Stimulated activated CD4-positive, alpha-beta T cell treated with anti-CD3 and anti-CD28 coated beads, Interleukin-12 subunit alpha, Interleukin-12 subunit beta, amount 100 ng/mL, for 24 hours (primary cell): ENCODE measurements at places on chromosomes 7 and 10.

- DNase-seq, result no peak
Observed at GRCh38 chr7:22120391-22121053, 174.8 kb upstream of the CDCA7L start.

GRCh38 chr7:117800406-117800805 lies 72.8 kb downstream of the CTTNBP2 start:
- no peak for DNase-seq

DNA sequence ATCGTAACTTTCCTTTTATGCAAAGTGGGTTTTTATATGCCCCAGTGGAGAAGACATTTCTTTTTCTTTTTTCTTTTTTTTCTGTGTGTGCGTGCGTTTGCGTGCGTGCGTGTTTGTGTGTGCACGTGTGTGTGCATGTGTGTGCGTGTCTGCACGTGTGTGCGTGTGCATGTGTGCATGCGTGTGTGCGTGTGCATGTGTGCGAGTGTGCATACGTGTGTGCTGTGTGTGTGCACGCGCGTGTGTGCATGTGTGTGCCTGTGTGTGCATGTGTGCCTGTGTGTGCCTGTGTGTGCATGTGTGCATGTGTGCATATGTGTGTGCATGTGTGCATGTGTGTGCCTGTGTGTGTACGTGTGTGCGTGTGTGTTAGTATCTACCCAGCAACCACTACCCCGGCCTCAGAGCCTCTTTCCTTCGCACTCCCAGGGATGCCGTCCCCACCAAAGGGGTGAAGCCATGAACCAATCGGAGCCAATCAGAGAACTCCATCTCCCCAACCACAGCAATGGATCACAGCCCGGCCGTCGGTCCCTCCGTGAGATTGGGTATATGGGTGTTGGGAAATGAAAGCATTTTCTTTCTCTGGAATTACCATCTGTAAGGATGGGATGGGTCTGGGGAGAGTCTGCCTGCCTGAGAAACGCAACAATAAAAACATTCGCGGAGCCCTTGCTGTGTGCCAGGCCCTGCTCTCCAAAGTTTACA lies 92.3 kb downstream of the ELFN1 start:
- DNase-seq, result no peak

DNA sequence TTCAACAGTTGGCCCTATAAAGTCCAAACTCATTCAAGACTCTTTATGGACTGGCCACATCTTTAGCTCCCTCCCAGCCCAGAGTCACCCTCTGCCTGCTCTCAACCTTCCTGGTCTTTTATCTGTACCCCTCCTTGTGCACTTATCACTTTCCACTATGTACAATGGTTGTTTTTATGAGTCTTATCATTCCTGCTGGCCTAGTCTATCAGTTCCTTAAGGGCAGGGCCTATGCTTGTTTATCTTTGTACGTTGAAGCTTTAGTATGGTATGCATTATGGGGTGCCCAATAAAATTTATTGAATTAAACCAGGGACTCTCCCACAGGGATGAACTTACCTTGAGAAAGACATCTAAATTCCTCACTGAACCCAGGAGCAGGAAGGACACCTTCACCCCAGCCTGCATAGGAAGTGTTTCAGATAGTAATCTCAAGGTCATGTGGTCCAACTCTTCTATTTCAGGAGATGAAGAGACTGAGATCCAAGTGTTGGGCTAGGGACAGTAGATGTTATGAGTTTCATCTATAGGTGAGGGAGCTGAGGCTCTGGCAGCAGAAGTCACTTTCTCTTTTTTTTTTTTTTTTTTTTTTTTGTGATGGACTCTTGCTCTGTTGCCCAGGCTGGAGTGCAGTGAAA lies 13.3 kb upstream of the PDCD4 start:
- no peak for DNase-seq

GRCh38 chr10:61701706-61702105 lies 39.0 kb downstream of the CABCOCO1 start:
- no peak for DNase-seq

- DNase-seq, result no peak
Observed at GRCh38 chr7:19963695-19964094, 190.3 kb upstream of the TMEM196 start.

DNA sequence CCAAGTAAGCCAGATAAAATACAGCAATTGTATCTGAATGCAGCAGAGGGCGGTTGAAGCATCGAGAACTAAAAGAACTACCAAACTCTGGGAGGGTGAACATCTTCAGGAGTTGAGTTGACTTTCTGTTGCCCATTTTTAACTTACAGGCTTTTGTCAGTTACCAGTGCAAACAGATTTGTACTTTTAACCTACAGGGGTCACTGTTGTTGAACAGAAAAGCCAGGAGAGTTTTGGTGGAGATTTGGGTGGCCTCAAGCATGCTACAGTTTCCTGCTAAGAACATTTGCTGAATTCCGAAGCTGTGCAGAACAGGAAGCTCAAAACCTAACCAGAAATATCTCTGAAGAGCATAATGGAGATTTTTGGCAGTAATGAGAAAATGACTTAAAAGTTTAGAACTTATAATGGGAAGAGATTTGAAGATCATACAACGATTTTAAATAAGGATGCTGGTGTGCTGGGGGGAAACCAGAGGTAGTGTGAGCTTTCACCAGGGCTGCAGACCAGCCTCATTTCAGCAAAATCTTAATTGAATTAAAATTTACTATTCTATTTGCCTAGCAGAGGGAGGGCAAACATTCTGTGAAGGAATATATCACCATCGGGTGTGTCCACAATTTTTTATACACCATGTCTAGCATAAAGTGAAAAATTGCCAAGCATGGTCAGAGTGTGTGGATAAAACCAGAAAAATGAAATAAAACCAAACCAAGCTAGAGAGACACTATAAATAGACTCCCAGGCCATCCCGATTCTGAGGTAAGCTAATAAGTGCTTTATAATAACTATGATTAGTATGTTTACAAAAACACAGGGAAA lies 208.6 kb upstream of the CCDC6 start:
- DNase-seq, result no peak

GRCh38 chr10:549391-549790 lies 140.1 kb downstream of the DIP2C start:
- no peak for DNase-seq

DNA sequence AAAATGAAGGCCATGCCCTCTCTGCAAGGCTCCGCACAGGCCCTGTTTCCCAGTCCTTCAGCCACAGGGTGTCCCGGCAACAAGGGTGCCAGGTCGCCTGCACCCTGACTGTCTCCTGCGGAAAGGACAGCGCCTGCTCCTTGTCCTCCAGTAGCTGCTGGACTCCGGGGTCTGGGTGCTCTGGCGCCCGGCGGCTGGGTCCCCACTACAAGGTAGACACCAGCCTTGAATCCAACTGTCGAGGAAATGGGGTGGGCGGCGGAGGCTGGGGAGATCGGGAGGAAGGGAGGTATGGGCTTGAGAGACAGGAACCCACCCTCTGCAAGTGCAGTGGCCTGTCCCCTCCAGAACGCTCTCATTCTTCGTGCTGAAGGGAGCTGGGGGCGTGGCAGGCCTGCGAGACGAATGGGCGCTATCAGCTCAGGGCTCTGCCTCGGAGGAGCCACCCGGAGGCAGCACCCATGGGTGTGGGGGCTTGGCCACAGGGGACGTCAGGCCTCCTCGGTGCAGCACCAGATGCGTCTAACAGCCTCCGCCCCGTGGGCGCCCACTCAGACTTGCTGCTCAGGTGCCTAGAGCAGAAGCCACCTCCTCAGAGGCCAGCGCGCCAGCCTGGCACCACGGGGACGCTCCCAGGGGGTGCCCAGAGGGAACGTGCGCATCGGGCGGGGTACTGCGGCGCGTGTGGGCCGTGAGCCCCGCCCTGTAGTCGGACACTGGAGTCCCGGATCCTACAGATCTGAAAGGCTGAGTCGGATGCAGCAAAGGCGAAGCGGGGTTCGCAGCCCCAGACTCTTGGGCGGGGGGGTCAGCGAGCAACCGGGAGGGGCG lies 15.6 kb downstream of the ADAM8 start:
- DNase-seq, result no peak

DNA sequence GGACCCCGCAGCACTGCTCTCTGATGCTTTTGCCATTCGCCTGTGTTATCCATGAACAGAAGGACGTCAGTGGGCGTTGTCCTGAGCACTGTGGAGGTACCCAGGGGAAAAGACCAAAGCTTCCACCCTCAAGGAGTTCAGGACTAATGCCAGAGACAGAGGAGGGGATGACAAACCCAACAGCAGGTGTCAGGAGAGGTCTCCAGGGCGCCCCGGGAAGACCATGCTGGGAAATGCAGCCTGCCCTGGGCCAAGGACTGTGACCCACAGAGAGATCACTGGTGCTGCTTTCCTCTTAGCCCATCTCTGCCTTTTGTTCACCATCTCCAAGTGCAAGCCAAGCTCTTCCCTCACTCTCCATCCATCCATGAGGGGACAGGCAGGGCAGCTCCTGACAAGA lies 166.8 kb upstream of the PFKP start:
- DNase-seq, result no peak

DNA sequence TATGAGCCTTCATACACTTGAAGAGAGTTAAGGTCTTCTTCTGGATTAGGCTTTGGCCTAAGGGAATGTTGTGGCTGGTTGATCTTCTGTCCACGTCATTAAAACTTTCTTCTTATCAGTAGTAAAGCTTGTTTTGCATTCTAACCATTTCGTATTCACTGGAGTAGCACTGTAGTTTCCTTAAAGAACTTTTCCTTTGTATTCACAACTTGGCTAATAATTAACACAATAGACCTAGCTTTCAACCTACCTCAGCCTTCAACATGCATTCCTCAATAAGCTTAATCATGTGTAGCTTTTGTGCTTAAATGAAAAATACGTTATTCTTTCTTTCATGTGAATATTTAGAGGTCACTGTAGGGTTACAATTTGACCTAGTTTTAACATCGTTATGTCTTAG lies 42.8 kb downstream of the AKR1C8 start:
- DNase-seq, result no peak

DNA sequence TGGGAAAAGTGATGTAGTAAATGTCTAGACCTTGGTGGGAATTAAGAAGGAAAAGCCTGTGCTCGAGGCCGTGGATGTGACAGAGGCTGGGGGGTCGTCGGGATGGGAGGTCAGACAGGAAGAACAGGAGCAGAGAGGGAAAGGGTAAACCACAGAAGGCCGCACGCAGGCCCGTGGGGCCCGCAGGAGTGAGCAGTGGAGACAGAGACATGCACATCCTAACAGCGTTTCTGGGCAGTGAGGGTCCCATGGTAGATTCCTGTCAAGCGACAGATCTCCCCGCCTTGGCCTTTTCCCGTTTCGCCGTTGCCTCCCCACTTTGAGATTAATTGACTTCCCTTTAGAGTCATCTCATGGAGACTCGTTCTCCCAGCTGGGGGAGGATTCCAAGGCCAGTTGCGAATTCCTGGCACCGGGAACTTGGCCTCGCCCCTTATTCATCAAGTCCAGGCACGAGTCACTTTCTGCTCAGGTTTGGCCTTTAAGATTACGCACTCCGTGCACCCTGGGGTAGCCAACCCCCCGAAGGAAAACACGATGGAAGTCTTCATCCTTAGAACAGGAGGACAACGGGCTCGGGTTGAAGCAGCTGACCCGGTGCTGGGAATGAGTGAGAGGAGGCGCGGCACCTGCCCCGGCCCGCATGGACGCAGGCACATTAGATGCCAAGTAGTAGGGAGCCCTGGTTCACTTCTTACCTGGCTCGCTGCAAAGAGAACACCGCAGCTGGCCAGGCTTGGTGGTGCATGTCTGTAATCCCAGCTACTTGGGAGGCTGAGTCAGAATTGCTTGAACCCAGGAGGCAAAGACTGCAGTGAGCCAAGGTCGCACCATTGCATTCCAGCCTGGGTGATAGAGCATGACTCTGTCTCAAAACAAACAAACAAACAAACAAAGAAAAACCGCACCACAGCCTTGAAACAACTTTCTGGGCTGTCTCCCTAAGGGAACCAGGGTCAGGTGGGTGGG lies 315.2 kb upstream of the SHH start:
- no peak for DNase-seq
